IPS DF 6.9 (cell line): ENCODE measurements at places on chromosomes 3 and 15.
A peak's percentile ranks its signal among the peaks of the same experiment; 100 is the strongest.

DNA sequence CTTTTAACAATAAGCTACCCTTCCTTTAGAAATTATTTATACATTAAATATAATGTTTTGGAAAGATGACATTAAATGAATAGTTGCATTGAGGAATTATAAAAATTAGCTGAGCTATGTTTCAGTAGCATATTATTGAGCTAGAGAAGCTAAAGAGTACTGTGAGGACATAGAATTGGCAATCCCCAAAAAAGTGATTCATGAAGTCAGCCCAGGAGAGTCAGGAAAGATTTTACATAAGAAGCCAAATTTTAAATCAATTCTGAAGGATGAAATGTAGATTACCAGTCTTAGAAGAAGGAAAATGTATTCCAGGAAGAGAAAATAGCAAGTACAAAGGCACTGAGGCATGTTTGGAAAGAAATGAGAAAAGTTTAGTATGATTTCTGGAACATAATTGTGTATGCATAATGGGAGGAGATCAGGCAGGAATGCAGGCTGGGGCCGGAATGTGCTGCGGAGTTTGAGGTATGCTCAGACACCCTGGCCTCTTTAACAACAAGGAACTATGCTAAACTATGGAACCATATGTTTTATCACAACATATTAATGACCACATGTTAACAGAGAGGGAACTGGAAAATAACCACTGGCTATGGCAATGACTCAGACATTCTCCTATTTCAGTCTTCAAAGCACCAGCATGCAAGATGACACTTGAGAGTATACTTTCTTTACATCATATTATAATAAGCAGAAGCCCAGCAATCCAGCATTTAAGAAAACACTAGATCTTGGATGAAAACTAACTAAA, 103.3 kb upstream of the COL8A1 start:
- DNase-seq: no peak

- no peak for DNase-seq
These were observed 233.1 kb upstream of the PLSCR5 start for GRCh38 chr3:146838221-146838620.

- no peak for DNase-seq
These were observed 87.8 kb downstream of the IGF2BP2 start for GRCh38 chr3:185737020-185737419.

DNA sequence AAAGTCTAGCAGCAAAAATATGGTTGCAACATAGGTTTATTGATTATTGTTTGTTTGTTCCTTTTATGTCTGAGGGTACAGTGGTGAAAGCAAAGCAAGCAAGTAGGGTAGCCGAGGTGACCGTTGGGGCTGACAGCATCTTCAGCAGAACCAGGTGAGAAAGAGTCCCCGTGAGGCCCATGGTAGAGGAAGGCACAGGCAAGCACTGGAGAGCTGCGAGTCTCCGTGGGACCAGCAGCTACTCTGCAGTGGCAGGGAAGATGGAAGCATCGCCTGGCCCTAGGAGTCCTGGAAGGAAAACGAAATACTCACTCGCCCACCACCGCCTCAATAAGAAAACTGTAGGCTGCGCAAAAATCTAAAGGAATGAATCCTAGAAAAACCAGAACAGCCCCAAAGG, 25.3 kb upstream of the GABRA5 start:
- DNase-seq: no peak

DNA sequence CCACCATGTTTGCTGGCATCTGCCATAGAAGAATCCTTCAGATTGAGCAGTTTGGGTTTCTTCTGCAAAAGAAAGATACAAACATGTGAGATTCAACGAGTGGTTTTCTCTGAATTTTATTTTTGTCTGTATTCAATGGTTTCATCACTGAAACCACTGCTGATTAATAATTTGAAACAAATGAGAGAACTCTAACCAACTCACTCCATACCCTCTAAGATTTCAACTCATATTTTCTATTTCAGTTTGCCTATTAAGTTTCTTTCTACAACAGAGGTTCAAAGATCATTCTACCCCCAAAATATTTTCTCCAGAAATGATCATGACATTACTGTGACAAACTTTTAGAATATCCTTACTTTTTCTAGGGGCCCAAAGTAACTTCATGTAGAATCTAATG, 38.7 kb upstream of the MAN2C1 start:
- no peak for DNase-seq

DNA sequence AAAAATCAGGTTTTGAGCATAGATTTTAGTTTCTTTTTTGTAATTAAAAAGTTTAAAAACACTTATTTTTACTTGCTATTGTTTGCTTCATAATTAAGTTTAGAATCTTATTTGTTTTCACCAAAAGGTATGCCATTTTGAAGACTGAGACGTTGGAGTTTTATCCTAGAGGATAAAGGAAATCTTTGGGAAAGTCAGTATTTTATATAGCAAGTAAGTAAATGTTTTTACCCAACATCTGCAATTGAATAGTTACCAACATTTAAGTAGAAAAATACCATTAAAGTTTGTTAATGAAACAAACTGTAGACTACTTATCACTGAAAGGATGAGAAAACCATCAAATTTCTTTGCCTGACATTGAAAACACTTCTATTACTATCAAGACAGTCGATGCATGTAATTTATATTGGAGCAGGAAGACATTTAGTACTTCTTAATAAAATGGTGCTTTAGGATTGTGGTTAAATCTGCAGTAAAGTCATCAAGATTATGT, 14.0 kb upstream of the CHD2 start:
- DNase-seq: no peak

GRCh38 chr3:105512061-105512460, 145.4 kb downstream of the ALCAM start:
- no peak for DNase-seq

GRCh38 chr3:105960381-105960780, 91.6 kb upstream of the CBLB start:
- DNase-seq: no peak

GRCh38 chr15:65416845-65417416, 5.8 kb downstream of the IGDCC4 start:
- DNase-seq: peak; percentile 82

DNA sequence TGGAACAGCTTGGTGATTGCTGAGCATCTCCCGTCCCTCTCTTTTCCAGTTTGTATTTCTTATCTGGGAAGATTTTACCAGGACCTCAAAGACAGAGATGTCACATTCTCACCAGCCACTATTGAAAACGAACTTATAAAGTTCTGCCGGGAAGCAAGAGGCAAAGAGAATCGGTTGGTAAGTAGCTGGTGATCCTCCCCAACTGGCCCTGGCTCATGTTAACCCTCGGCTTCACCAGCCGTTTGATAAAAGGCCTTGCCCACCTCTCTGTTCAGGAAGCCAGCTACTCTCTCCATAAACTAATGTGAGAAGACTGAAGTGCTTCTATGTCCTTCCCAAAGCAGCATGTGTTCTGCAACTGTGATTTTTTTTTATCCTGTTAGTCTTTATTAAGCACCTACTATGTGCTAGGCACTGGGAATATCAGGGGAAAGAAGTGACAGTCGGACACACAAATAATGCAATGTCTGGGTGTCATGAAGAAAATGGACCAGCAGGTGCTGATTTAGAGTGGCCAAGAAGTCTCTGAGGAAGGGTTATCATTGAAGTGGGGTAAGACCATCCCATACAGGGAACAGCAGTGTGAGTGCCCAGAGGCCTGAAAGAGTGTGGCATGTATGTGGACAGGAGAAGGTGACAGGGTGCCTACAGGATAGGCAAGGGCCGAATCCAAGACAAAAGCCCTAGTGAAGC, 1.2 kb downstream of the MANF start:
- no peak for DNase-seq

DNA sequence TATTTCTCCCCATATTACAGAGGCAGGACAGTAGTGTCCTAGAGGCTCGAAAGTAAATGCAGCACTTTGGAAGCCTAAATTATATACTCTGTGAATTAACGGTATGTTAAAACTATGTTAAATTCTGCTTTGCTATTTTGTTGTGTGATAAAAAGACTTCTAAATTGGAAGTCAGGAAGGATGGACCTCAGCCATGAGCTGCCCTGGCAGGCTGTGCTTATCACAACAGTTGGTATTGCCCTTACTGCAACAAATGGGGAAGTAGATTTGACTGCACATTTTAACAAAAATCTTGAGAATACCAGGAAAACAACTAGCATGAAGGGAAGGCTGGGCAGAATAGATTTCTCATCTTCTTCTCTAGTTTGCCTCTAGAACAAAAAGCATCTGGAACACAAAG, 706.6 kb downstream of the SI start:
- no peak for DNase-seq

GRCh38 chr3:11074011-11074410, 80.3 kb upstream of the HRH1 start:
- no peak for DNase-seq

DNA sequence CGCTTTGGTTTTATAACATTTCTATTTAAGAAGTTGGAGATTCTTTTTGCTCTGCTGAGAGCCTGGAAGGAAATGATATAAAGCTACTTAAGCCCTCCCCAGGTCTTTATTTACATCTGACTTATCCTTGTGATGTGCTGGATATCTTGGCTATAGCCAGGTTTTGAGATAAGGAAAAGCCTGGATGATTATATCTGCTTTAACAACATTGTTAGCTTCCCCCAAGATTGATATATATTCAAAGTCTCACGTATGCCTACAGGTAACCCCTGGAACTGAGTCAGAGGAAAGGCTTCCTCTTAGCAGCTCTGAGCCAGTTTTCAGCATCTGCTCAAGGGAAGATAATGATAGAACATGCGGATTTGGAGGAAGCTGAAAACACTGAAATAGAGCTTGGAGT, 61.5 kb upstream of the CRBN start:
- no peak for DNase-seq

GRCh38 chr15:23854912-23855659, 168.0 kb upstream of the NDN start:
- DNase-seq: no peak

- no peak for DNase-seq
These were observed 17.7 kb upstream of the CLSTN2 start for GRCh38 chr3:139917226-139917785.

DNA sequence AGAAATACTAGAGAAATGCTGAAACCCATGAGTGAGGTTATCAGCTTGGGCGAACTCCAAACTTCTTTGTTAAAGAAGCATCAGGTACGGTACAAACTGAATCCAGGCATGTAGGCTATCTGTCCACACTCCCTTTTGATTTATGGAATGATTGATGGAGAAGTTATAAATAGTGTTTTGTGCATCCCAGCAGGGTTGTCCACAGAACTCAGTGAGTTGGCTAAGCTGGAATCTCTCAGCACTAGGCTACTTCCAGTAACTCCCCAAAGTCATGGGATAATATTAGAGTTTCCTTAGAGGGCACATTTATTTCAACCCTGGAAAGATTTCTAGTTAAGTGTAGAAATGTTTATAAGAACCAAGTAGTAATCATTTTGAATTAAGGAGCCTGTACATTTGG, 186.2 kb upstream of the CRBN start:
- no peak for DNase-seq

DNA sequence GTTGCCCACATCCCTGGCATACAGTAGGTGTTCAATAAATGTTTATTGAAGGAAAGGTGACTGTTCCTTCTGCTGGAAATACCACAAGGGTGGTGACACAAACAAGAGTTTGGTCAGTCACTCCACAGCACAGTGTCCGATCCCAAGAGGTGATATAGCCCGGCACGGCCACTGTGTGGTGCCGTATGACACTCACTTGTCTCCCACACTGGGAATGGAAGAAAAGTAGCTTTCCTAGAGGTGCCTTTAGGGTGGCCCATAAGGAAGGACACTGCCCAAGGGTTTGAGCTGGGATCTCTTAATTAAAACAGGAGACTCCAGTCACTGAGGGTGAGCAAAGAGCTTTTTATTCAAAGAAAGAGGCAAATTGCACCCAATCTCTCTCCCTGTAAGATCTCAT, 40.5 kb downstream of the TGM4 start:
- DNase-seq: no peak

GRCh38 chr3:174168538-174169254, 690.4 kb upstream of the NAALADL2 start:
- no peak for DNase-seq

DNA sequence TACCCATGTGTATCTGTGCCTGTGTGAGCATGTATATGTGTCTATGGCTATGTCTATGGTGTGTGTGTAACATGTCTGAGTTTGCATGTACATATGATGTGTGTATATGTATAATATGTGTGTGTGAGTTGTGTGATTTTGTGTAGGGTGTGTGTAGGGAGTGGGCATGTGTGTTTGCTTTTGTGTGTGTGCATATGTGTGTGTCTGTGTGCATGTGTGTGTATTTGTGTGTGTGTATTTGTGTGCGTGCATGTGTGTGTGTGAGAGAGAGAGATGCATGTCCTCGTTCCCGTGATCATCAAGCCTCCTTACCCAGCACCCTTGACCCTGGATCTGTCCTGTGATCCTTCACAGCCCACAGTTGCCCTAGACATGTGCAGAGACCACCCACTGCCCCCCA, 79.5 kb downstream of the LINGO1 start:
- DNase-seq: no peak

GRCh38 chr3:194256040-194256945, 94.8 kb downstream of the CPN2 start:
- no peak for DNase-seq

GRCh38 chr15:27669641-27670040, 429.5 kb downstream of the OCA2 start:
- DNase-seq: no peak

DNA sequence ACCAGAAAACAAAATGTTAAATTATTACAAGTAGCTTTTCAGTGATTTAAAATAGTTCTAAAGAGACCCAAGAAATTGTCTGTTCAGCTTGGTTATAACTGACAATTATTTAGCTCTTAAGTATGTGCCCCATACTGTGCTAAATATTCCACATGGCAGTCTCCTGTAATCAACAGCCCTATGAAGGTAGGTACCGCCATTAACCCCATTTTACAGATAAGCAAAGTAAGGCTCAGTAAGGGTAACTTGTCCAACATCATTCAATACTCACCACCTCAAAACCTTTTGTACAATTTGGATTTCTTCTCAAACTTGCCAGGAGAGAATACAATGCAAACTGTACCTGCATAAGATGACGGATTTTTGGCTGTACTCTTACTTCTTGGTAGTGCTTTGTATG, 33.9 kb downstream of the ADPGK start:
- no peak for DNase-seq

- no peak for DNase-seq
These were observed 30.1 kb downstream of the BTD start for GRCh38 chr3:15631426-15632211.

DNA sequence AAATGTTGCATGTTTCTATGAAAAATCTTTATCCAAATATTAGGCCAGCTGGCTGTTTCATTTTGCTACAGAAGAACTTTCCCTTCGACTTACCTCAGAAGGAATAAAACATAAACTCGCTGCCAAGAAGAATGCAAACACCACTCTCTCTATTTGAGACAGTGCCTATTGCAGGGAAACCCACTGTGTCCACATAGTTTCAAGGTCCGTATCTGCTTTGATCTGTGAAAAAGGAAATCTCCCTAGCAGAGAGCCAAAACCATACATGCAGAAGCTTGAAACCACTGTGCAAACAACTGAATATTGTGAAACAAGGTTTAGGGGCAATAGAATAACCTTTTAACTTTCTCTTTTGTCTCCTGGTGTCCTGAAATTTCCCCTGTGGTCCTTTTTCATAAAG, 35.0 kb upstream of the CAPN7 start:
- DNase-seq: no peak

GRCh38 chr3:182596676-182597410, 196.5 kb upstream of the ATP11B start:
- no peak for DNase-seq
